Cerebellum (tissue), 4 donors: ENCODE measurements at places on chromosomes 2 and 18.

DNA sequence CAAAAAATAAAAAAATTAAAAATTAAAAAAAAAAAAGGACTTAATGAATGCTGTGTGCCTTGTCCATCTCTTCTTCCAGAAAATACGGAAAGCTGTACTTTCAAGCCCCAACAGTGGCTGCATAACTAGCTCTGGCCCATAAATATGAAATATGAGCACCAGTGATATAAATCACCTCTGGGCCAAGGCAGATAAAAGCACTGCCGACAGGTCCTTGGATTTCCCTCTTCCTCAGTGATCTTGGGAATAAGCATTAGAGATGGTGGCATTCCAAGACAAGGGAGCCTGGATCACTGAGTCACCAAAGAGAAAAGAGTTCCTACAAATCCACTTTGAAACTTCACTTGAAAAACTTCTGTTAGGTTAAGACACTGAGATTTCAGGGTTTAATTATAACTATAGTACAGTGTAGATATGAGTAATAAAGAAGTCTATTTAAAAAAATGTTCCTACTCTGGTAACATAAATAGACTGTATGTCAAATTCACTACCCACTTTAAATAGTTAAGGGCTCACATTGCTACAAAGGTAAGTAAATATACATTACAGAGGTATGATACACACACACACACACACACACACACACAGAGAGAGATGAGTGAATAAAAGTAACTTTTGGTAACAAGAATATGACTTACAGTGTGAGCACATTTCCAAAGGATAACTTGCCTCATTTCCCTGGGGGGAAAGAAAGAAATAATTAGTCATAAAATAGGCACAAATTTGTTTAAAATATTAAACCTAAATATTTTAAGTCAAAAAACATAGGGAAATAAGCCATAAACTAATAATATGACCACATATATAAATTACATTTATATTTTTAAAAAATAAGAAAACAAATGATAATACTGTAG, 35.6 kb downstream of the PPP3R1 start:
- no peak for DNase-seq

- DNase-seq: no peak
Observed at GRCh38 chr2:182951948-182952663, 85.7 kb upstream of the FRZB start.

- DNase-seq: no peak
Observed at GRCh38 chr2:9158786-9159779, 47.5 kb upstream of the ASAP2 start.

- DNase-seq: no peak
Observed at GRCh38 chr2:219704878-219705277, 77.4 kb downstream of the SLC4A3 start.

GRCh38 chr2:144006139-144006538, 513.8 kb downstream of the ZEB2 start:
- DNase-seq: no peak

DNA sequence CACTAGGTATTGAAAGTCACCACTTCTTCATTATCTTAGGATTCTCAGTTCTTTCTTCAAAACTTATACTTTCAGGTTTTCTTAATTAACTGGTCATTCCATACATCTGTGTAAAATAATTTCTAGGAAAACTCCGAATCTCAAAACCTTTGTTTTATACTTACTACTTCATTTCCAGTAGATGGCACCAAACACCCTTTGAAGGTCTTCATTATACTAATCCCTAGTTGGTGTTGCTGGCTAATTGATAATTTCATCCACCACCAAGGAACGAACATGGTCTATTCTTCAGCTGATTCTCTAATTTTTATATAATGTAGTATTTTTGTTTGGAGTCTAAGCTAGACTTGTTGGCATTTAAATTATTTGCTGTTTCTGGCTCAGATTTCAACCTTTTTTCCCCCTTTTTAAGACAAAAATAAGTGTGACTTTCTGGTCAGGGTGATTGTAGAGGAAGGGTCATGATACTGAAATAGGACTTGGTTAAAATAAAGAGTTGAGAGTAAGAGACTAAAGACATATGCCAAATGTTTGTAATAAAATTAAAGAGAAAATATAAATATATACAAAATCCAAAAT, 2.8 kb upstream of the MXD1 start:
- DNase-seq: peak; percentile 73

DNA sequence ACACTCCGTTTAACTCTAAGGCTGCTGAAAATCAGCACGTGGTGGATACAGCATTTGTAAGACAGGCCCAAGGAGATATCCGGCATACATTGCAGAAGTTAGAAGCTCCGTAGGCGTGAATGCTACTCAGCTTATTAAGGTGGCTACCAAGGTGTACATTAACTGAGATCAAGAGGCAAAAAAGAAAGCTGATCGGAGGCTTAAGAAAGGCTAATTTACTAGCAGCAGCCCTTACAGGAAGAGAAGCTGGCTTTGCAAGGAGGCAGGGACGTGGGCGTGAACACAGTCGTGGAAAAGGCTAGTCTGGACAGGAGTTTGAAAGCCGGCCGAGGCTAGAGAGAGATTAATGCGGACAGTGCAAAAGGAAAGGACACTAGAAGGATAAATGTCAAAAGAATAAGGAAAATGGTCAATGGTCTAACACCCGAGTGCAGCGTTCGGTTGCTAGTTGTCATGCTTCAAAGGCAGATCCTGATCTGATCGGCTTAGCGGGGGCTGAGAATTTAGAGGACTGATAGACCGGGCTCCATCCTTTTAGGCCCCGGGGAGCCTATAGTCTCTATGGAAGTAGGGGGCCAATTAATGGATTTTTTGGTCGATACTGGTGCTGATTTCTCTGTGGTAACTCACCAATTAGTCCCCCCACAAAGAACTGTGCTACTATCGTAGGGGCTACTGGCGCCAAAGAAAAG, 45.6 kb upstream of the SELENOI start:
- DNase-seq: no peak
